NCI-H1930 (cell line): ENCODE measurements at places on chromosomes 5 and 9.

DNA sequence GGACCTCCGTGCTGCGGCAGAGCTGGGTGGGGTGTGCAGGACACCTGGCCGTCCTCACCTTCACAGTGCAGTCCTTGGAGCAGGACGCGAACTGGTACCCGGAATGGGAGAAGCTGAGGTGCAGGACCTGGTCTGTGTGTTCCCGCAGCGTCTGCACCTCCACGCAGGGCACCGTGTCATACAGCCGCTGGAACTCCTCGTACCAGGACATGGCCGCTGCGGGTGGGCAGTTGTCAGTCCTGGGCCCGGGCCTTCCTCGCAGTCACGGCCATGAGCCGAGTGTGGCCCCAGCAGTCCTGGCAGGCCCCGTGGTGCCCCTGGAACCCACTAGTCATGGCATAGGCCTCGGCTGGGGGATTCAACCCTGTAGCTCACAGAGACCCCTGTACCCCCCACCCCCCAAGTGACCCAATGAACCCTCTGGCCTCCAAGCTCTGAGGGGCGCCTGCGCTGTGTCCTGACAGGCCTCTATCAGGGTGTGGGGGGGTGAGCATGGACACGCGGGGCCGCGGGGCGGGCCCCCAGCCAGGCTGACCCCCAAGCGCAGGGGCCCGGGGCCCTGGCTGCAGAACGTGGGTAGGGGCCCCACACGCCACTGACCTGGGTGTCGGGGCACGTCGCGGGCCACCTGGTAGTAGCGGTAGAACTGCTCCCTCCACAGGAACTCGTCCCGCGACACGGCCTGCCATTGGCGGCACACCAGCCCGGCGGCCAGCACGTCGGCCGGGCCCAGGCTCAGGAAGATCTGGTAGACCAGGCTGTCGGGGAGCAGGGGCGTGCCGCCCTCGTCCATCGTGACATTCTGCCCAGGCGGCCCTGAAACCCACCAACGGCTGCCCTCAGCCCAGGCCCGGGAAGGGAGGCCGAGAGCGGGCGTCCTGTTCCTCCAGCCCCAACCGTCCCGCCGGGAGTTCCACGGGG, 987 bp downstream of the FBXW5 start:
- DNase-seq, result no peak

- no peak for DNase-seq
Measured at GRCh38 chr5:92849756-92850155, 731.3 kb downstream of the NR2F1-AS1 start.

- DNase-seq, result no peak
Measured at GRCh38 chr5:124110942-124111341, 599.0 kb downstream of the CSNK1G3 start.

GRCh38 chr5:112682621-112683061, 55.0 kb upstream of the APC start:
- no peak for DNase-seq

GRCh38 chr5:32684260-32684659, 26.9 kb upstream of the NPR3 start:
- no peak for DNase-seq

DNA sequence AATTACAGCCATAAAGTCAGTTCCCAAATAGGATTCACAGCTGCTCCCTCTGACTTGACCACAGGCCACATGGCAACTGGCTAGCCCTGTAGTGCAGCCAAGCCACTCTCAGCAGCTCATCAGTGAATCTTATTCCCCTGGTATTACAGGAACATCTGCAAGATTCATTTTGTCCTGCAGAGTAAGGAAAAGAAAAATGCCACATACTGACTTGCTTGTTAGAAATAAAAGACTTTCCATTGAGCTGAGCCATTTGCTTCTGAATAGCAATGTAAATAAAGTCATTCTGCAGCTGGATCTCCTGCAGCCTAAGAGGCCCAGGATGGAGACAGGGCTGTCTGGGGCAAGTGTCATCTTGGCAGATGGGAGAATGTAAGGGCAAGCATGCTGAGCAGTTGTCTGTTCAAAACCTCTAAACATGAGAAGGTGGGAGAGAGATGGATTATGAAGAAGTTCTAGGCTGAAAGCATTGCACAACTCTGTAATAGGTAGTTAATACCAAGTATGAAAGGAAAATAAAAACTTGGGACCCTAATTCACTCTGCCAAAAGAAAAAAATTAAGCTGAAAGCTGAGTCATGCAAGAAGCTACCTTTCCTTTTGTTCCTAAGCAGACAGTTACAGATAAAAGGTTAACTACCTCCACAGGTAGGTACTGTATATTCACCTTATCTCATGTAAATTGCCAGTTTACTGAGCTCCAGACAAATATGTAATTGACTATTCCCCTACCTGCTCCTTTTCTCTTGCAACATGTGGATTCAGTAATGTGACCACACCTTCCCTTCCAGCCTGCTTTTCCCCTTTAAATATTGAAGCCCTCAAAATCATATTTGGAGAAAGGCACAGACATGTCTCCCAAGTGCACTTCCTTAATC, 244.4 kb upstream of the RAI14 start:
- no peak for DNase-seq

DNA sequence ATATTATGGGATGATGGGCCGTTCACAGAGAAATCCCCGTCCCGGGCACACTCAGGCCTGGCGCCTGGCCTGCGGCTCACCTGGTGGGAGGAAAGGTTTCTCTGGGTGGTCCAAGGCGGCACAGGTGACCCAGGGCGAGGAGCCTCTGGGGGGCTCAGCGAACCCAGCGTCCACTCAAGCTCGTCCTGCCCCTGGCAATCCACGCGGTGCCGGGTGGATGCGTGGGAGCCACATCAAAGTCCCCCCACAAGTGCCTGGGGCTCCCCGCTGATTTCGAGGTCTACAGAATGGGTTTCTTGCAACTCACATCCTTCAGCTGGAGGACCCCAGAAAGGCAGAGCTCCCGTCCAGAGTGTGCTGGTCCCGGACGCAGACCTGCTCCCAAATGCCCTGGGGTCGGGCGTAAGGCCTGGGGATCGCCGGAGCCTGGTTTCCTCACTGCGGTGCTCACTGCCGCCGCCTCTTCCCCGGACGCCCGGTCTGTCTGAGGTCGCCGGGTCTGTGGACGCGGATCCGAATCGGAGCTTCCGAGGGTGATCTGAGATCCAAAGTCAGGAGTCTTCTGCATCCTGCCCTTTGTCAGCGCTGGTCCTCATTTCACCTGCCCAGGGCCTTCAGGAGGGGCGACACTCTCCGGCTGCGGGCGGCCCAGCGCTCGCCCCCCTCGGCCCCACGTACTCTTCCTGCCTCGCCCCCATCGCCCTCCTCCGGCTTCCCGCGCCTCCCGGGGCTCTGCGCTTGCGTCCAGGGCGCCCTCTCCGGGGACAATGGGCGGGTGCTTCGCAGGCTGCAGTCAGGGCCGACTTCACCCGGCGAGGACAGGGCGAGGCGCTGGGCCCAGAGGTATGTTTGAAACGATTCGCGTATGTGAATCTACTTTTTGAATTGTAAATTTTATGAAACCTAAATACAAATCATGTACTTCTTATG, 20.0 kb upstream of the RUFY1 start:
- DNase-seq, result peak; percentile 41

DNA sequence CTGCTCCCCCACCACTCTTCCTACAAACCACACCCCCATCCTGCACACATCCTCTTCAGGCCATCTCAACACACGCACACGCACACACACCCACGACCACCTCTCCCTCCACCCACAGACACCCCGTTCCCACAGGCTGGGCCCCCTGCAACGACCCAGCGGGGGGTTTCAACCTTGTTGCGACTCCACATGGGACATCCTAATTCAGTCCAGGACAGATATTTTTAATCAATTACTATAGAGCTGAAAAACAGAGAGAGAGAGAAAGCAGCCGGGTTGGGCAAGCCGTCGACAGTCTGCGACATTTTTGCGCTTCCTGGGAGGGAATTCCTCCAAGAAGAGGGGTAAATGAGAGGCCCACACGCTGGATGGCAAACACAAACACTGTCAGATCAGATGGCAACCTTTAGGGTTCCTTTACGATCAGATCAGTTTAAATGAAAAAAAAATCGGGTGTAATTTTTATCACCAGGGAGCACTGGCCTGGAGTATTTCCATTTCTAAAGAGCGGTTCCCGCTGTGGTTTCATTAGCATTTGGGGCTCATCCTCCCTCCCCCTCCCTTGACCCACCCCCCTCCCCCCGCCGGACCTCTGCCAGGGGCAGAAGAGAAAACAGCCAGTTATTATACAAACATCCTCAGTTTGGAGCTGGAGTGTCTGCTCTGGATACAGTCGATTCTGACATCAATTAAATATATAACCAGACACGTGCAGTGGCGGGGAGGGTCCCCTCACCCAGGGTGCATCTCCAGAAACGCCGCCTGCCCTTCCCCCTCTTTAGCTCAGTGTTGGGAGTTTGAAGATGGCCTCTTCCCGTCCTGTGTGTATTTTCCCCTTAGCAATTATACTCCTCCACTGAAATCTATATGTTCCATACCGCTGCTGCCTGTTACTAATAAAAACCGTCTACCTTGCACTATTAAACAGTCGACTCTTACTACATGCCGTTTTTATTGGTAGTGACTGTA, 2.3 kb upstream of the IRX2 start:
- no peak for DNase-seq

- DNase-seq, result no peak
Measured at GRCh38 chr5:9037048-9037447, 508.8 kb downstream of the SEMA5A start.

GRCh38 chr5:170538696-170539586, 35.1 kb downstream of the KCNIP1 start:
- no peak for DNase-seq

DNA sequence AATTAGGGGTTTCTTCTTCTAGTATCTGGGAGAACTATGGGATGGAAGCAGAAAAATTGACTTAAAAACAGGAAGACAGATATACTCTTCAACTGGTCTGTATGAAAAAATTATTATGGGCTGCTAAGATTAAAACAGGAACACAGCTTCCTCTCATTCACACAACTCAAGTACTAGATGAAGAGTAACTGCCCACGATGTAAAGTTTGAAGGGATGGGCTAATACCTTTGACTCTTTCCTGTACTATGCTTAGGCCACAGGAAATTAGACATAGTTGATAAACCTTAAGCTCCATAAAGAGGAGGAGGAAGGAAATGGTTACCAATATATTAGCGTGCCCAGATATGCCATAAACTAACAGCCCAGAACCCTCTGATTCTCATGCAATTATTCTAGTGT, 88.6 kb downstream of the ANKRD31 start:
- no peak for DNase-seq

- no peak for DNase-seq
Measured at GRCh38 chr9:34311499-34312185, 17.4 kb downstream of the KIF24 start.

DNA sequence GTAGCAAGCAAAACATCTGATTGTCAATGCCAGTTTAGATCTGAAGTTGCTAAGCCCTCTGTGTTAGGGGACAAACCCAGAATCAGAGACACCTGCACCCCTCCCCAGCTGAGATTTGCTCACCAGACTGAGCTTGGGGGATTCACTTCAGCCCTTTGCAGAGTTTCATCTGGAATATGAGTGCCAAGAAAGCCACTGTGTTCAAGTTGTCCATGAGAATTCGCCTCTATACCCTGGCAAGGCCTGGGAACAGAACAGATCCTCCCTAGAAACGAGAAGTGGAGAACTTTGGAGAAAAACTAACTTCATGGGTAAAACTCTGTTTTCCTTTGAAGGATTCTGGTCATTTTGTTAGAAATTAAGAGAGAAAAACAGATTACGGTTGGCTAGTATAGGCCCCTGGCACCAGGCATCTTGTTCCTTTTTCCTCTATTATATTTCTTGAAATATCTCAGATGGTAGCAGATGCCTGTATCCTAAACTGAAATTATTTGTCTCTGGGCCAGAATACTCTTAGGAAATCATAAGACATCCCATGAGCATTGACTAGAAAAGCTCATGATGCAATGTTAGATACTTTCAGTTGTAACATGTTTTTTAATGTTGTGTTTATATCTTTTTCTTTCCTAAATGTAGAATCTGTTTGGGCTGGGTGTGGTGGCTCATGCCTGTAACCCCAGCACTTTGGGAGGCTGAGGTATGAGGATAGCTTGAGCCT, 64.4 kb downstream of the SNX18 start:
- no peak for DNase-seq

DNA sequence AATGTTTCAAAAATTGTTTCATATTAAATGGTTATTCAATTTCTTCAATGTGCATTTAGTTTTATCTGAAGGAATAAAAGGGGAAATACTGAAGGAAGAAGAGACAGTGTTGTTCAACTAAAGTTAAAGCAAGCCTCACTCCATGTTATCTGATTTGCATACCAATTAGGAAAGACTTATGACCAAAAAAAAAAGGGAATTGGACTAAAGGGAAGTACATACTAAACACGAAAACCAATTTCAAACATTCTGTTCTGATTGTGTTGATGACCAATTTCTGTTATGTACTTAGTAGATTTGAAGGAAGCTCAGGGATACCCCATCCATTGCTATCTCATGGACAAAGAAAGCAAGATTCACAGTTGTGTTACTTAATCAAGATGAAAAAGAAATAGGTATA, 4.9 kb upstream of the GAPT start:
- no peak for DNase-seq
